ENCODE measurements at places on chromosomes 3 and 15.

DNA sequence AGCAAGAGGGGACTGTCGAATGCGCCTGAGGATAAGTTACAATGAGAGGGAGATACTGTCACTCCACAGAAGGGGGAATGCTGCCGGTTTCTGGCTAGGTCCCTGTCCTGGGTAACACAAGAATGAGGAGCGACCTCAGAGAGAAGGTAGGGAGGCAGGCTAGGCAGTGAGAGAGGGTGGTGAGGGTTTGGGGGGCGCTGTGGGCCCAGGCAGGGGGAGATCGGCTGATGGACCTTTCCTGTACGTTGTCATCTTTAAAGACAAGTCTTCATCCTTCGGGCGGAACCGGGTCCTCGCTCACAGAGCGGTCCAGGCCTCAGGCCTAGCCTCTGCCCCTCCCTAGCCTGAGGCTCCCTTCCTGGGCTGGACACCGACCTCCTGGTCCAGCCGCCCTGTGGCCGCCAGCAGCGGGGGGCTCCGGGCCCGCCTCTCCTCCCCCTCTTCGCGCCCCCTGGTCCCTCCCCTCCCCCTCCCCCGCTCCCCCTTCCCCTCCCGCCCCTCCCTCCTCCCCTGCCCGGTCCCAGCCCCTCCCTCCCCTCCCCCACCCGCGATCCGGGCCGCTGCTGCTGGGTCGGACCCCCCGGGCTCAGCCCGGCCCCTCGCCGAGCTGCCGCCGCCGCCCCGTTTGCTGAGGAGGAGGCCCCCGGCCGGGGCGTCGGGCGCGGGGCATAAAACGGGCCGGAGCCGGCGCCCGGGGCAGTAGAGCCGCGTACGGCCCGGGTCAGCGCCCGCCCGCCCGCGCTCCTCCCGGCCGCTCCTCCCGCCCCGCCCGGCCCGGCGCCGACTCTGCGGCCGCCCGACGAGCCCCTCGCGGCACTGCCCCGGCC, at the start of gene CHRD:
TSS of gene CHRD (plus strand) at position 697 of the 827 bp plus-strand sequence. CDS start 265 bp downstream, outside the sequence.
- no peak for DNase-seq

DNA sequence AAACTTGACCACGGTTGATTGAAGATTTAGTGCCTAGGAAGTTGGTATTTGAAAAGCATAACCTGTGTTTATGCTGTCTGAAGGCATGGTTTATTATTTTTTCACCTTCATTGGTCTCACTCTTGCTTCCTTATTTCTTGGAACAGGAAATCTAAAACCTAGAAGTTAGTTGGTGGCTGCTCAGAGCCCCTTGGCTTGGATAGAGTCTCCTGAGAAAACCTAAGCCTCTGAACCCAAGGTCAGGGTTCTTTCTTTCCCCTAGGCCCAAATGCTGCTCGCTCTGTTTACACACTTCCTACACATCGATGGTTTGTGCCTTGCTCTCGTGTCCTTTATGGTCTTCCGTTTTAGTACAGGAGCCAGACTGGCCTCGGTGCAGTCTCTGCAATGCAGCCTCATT, 82.2 kb downstream of the TRAK1 start:
- no peak for DNase-seq

DNA sequence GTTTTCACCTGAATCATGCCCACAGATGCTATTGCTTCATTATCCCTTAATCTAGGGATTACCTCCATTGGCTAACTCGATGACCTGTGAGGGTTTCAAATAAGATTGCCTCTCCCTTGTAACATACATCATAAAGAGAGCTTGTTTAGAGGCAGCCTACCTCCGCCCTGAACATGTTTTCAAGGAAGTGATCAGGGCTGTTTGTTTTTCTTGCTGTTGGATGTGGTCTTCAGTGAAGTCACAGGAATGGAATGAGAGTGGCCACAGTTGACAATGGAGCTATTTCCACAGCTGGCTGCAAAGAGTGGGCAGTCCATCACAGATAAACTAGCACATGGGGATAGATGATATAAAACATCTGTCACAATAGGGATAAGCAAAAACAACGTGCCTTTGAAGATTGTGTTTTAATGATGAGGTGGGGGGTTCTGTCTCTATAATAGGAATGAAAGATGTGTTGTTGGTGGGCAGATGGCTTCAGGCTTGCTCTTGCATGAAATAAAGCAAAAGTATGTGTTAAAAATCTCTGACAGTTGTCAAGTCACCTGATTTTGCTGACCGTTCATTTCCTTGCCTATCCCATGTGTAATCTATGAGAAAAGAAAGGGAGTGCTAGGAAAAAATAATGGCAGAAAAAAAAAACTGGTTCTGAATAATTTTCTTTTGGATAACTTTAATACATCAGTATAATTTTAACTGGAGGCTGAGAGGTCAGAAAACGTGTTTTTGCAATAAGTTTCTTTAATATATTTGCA, 642.3 kb downstream of the RBMS3 start:
- DNase-seq, result no peak

- DNase-seq, result no peak
These were observed 158.8 kb downstream of the ERC2 start for GRCh38 chr3:56309465-56309864.

GRCh38 chr15:41585127-41586047, 26.4 kb downstream of the TYRO3 start:
- DNase-seq, result peak; percentile 78

- no peak for DNase-seq
These were observed 28.8 kb upstream of the SLC41A3 start for GRCh38 chr3:126112531-126113237.

- DNase-seq, result no peak
These were observed 255.5 kb upstream of the TGFBR2 start for GRCh38 chr3:30350901-30351300.

DNA sequence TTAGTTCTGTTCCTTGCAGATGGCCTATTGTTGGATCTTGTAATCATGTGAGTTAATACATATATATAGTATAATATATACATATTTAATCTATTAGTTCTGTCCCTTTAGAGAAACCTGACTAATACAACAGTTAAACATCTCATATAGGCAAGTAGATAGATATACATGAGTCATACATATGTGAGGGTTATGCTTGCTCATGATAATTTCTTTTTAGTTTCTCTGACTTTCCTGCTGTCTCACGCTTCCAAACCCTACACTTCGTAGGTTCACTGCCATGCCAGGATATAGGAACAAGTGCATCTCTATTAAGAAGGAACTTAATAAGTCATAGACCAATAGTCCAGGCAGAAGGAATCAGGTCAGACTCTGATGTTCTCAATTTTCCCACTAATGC, 16.8 kb upstream of the CLDN16 start:
- DNase-seq, result no peak

- peak; percentile 1 for DNase-seq
These were observed 142.2 kb upstream of the CNTN3 start for GRCh38 chr3:74756674-74757073.

DNA sequence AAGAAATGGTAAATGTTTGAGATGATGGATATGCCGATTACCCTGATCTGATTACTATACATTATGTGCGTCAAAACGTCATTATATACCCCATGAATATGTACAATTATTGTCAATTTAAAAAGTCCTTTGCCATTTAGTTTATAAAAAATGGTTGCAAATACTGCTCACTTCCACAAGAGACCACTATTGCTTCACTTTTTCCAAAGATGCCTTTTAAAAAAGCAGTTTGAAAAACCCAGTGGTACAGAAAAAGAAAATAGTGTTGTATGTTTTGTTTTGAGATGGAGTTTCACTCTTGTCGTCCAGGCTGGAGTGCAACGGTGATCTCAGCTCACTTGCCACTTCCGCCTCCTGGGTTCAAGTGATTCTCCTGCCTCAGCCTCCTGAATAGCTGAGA, 39.3 kb downstream of the EDEM1 start:
- peak; percentile 10 for DNase-seq

- no peak for DNase-seq
These were observed 519.8 kb upstream of the GOLIM4 start for GRCh38 chr3:168615493-168616020.

GRCh38 chr15:85133709-85134108, 152.1 kb downstream of the PDE8A start:
- no peak for DNase-seq

- peak; percentile 46 for DNase-seq
These were observed at the start of gene EIF4E3 for GRCh38 chr3:71725271-71725991. Gene EIF4E3, minus strand, starts transcription at chr3:71725402. Its CDS starts 35 bp downstream, at chr3:71725367.

GRCh38 chr3:59563072-59563605, 513.3 kb upstream of the CFAP20DC start:
- no peak for DNase-seq

DNA sequence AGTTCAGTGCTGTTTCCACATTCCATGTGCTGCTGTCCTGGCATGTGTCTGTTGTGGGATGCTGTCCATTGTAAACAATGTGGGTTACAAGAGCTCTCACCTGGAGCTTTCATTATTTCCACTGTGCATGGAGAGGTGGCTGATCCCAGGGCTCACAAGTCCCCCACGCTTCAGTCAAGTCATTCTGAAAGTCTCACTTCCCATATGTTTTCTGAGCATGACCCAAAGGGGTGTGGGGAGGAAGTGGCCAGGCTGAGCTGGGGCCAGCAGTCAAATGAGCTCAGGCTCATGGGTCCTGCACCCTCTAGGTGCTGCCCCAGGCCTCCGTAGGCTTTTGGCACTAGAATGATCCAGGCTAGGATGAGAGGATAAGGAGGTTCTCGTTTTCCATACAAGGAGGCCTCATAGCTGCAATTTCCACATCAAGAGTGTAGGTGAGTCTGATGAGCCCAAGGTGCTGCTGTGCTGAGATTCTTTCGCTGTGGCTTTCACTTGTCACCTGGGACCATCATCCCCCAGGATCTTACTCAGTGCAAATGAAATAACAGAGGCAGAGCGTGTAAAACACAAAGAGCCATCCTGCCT, 22.0 kb downstream of the STARD5 start:
- DNase-seq, result peak; percentile 27

DNA sequence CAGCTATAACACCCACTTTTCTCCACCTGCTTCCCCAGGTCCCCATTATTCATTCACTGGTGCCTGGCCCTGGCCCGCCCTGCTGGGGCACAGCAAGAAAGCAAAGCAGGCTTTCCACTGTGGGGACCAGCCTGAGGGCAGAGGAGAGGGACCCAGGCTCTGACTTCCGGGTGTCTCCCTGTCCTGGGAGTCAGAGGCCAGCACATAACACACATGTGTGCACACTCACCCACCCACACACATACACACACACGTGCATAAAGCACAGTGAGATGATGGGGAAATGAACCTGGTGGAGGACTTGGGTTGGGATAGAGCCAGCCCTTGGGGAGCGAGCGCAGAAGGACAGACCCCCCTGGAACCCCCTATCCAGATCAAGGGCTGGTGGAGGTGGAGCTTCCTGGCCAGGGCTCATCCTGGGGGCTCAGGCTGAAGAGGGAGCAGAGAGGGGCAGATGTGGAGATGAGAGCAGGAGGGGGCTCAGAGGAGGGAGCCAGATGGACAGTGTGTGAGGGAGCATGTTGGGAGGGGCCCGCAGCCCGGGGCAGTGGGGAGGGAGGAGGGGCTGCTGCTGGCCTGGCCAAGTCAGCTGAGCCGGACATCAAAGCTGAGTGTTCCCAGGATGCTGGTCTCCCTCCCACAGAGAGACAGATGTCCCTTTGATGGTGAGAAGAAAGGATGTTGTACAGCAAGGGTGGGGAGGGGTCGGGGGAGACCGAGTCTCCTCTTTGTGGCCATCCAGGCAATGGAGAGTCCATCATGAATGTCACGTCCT, 78.2 kb downstream of the LINGO1 start:
- DNase-seq, result peak; percentile 90

DNA sequence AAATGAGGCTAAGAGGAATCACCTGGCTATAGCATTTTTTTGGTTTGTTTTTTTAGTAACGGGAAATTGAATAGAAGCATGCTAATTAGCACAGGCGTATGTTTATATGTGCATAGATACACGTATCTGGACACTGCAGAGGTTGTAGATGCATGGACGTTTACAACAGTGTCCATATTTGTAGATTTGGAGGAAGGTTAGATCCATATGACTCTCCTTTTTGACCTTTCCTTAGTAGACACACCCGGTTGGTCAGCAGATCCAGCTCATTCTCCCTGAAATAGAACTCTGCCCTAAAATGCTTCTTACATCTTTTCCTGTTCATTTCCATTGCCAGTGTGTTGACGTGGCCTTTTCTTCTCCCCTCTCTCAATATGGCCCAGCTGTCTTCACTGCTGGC, 60.1 kb downstream of the SLCO3A1 start:
- DNase-seq, result no peak

- DNase-seq, result no peak
These were observed 14.1 kb upstream of the SHISA5 start for GRCh38 chr3:48518069-48518468.

DNA sequence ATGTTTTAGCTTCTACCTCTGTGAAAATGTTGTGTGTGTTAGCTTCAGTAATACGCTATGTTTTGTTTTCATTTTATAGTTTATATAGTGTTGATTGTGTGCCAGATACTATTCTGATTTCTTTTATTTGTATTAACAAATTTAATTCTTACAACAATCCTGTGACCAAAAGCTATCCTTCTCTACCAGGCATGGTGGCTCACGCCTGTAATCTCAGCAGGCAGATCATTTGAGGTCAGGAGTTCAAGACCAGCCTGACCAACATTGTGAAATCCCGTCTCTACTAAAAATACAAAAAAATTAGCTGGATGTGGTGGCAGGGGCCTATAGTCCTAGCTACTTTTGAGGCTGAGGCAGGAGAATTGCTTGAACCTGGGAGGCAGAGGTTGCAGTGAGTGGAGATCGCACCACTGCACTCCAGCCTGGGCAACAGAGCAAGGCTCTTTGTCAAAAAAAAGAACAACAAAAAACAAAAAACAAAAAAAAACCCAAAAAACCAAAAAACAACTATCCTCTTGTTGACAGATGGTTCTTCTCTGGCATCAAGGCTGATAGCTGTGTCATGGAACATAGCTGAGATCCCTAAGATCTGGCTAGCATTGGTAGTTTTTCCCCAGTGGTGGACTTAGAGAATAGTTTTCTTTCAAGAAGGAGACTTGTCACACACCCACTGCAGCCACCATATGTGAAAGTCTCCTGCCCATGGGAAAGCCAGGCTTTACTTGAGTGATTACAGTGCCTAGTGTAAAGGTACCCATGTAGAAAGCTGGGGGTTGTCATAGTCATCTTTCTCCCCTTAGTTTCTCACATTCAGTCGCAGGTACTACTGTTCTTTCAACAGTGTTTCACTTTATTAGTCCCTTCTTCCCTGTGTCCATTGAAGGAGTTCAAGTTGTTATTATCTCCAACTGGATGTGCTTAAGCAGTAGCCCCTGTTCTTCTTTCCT, 116.5 kb downstream of the UBE2E2 start:
- DNase-seq, result no peak

DNA sequence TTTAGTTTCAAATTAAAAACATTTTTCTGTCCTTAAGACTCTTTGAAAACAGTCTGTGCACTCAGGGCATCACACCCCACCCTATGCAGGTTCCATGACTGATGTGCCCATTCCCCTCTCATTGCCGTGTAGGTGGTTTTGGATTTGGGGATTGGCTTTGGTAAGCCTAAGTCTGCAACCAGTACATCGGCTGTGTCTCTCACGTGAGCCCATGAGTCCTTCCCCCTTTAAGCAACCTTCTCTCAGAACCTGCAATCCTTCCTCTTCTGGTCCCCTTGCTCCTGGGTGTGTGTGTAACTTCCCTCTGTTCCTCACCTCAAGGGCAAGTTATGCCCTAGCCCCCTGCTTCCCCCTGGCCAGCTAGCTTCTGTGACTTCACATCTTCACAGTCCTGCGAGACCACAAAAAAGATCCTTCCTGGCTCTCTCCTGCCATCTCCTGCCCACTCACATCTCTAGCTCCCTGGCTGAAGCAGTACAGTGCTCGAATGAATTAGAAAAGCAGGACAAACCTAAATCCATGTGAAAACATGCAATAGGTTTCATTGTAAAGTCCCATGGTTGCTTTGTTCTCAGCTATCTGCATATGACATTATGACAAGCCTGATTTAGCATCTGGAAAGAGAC, 126.7 kb downstream of the UACA start:
- DNase-seq, result peak; percentile 13
